Effector memory CD8-positive, alpha-beta T cell (primary cell): ENCODE measurements at places on chromosomes 5 and 9.

GRCh38 chr5:35956429-35956828 is 18.0 kb upstream of the CAPSL start:
- no peak for DNase-seq

DNA sequence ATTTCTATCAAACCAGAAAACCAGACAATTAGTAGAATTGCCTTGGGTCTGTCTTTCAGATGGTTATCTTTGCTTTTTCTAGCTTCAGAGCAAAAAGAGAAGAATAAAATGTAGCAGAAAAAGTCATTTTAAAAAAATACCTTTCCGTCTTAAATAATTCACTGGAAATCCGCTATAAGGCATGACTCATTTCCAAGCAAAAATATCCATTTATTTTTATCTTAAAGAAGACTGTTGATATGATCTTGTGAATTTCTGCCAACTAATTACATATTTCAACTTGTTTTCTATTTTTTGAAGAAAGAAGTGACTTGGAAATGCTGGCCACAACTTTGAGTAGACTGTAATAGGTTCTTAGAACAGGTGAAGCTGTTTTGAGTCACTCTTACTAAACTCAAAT is 83.7 kb downstream of the VCAN start:
- no peak for DNase-seq

DNA sequence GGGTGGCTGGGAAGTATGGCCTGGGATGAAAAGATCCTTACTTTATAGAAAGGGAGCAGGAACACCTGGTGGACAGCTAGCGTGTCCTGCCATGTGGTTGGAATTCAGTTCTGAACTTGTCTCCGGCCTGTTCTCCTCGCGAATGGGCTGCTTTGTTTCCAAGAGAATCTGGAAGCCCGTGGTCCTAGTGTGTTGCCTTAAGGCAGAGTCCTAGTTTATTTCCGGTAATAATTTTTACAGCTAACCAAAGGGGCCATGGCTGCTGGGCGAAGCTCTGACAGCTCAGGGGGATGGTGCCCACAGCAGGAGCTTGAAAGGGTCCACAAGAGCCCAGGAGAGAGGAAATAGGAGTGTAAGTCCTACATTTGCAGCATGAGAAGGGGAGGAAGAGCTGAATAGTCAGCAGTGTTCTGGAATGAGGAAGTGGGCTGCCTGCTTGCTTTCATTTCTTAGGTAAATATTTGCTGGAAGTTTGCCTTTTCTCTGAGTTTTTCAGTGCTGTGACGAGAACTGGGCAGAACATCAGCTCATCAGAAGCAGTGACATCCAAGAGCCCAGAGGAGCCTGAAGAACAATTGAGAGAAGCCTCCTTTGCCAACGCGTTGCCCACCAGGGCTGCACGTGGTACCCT is 13.1 kb upstream of the IGFBPL1 start:
- no peak for DNase-seq

DNA sequence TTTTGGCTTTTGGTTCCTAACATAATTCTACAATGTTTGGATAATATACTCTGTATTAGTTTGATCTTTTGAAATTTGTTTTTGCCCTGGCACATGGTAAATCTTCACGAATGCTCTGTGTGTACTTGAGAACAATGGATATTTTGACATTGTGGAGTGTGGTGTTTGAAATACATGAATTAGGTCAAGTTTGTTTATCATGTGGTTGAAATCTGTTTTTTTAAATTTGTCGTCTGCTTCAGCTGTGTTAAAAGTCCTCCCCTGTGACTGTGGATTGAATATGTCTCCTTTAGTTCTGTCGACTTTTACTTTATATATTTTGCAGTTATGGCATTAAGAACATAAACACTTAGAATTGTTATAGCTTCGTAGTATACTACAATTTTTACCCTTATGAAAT is 60.3 kb downstream of the DUSP1 start:
- no peak for DNase-seq
